ENCODE measurements at places on chromosomes 11 and 22. TPM values are rescaled to one million over a fixed set of nuclear protein-coding genes. Genes with fewer than 3 reads are reported as not detected.
A peak's percentile ranks its signal among the peaks of the same experiment; 100 is the strongest.

DNA sequence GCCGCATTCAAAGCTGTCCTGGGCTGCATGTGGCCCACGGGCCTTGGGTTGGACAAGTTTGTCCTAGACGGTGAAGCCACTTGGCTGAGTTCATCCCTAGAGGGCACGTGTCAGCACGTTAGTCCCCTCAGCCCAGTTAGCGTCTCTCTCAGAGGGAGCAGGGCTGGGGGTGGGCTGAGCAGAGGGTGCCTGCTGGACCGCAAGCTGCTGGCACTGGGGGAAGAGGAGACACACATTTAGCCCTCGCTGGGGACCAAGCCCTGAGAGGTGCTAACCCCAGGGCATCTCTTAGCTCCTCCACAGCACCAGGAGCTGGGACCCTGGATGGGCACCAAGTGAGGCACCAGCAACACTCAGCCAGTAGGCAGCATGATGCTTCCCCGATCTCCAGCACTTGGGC is 107.0 kb downstream of the SHANK2 start:
- H3K27ac ChIP-seq: no peak overlapping the region
- H3K27me3 ChIP-seq: no peaks in the 10 kb centered on the region
- no peak for DNase-seq
- no peaks in the 10 kb centered on the region for H3K4me1 ChIP-seq
- no peak overlapping the region for H3K4me3 ChIP-seq

DNA sequence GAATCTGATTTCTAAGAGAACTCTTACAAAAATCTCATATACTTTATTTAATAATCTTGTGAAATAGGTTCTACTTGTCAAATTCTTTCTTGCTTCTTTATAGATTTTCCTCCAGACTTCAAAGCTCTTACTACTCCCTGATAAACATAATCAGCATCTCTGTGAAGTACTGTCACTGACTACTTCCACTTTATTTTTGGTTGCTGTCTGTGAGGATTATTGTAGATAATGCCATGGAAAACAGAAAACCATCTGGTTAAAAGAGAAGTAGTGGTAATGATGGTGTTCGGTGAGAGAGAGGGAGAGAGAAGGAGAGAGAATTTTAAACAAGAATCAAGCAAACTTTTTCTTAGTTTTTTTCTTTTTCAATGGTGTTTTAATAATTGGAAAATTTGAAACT is 152.3 kb downstream of the TMEM135 start:
- DNase-seq: no peak
- H3K27me3 ChIP-seq: no peaks in the 10 kb centered on the region
- H3K4me3 ChIP-seq: no peak overlapping the region
- no peak overlapping the region for H3K27ac ChIP-seq

GRCh38 chr11:11940551-11940950 is 67.9 kb downstream of the DKK3 start:
- H3K4me3 ChIP-seq: no peak overlapping the region
- H3K4me1 ChIP-seq: no peaks in the 10 kb centered on the region
- no peak overlapping the region for H3K27ac ChIP-seq
- H3K36me3 ChIP-seq: no peaks in the 10 kb centered on the region

GRCh38 chr22:49948116-49948957 is 12.2 kb upstream of the PIM3 start:
- H3K4me3 ChIP-seq: no peak overlapping the region
- no peaks in the 10 kb centered on the region for H3K36me3 ChIP-seq
- no peak for DNase-seq
- peaks cover 72% of the 10 kb centered on the region for H3K4me1 ChIP-seq
- peak overlapping the region; percentile 77 for H3K27ac ChIP-seq

GRCh38 chr11:4436411-4436810 is 12.7 kb upstream of the OR52K2 start:
- no peaks in the 10 kb centered on the region for H3K36me3 ChIP-seq
- no peak for DNase-seq
- H3K4me1 ChIP-seq: no peaks in the 10 kb centered on the region
- no peaks in the 10 kb centered on the region for H3K27me3 ChIP-seq

DNA sequence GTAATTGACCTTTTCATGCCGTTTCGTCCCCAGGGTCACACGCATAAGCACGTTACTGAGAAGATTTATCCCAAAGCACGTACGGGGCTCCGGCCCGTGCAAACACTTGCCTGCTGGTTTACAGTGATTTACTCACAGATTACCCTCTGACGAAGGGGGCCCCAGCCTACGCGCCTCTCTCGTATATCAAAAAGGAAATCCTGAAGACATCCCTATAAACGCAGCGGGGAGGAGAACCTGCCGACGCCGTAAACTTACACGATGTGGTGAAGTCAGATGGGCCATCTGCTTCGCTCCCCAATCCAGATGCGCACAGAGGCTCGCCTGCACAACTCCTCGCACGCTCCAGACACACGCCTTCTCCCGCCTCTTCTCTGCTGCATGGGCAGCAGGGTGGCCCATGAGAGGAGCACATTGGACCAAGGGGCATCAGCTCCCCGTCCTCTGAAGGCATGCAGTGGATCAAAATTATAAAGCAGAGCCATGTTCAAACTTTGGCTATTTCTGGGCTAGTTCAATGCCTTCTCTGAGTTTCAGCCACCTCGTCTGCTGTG is 123.6 kb downstream of the MN1 start:
- no peaks in the 10 kb centered on the region for H3K36me3 ChIP-seq
- no peak overlapping the region for H3K4me3 ChIP-seq
- no peak overlapping the region for H3K27ac ChIP-seq
- no peaks in the 10 kb centered on the region for H3K4me1 ChIP-seq
- DNase-seq: no peak

GRCh38 chr11:1348146-1348795 is 38.8 kb upstream of the TOLLIP start:
- H3K36me3 ChIP-seq: no peaks in the 10 kb centered on the region
- peaks cover 5% of the 10 kb centered on the region for H3K4me1 ChIP-seq
- H3K27ac ChIP-seq: no peak overlapping the region
- DNase-seq: peak; percentile 31
- no peaks in the 10 kb centered on the region for H3K27me3 ChIP-seq

DNA sequence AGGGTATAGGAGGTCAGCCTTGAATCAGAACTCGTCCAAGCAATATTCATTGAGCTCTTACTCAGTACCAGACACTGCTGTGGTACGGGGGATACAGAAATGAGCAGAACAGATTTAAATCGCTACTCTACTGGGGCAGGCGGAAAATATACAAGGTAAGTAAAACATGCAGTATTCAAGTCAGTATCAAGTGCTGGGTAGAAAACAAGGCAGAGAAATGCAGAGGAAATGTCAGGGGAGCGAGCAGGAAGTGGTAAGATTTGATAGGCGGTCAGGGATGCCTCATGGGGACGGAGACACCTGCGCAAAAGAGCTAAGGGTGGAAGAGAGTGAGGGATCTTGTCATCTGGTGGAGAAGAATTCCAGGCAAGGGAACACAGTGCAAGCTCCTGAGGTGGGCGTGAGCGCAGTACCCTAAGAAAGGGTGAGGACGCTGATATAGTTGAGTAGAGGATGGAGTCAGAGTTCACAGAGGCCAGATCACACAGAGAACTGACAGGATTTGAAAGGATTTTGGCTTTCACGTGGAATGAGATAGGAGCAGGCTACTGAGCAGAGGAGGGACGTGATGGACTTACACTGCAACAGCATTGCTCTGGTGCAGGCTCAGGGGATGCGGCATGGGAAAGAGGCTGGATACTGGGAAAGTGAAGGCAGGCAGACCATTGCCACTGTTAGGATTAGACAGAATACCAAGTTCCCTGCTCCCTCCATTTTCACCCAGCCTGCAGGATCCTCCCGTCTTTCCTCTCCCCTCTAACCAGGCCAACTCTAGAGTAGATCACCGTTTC is 35.8 kb downstream of the SC5D start:
- H3K36me3 ChIP-seq: no peaks in the 10 kb centered on the region
- H3K4me1 ChIP-seq: peaks cover 10% of the 10 kb centered on the region
- no peaks in the 10 kb centered on the region for H3K27me3 ChIP-seq
- H3K27ac ChIP-seq: no peak overlapping the region
- no peak overlapping the region for H3K4me3 ChIP-seq

GRCh38 chr22:36617694-36618522 is 85.6 kb downstream of the CACNG2 start:
- no peak overlapping the region for H3K27ac ChIP-seq
- no peak for DNase-seq
- H3K27me3 ChIP-seq: 0 out of 2 replicates have a peak, but pooled peaks cover 1% of the 10 kb centered on the region

DNA sequence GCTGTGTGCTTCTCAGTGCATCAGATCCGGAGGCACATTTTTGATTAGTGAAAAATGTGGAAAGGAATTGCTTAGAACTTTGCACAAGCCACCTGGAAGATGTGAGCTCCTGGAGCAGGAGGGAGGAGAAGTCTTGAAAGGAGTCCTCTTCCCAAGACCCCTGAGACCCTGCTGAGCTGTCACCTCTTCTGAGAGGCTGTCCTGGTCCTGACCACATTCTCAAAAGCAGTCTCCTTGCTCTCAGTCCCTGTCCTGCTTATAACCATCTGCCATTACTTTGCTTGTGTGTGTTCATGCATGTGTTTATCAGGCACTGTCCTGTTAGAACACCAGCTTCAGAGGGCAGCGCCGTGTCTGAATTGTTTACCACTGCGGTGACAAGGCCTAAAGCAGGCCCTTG is 86.5 kb downstream of the BCR start:
- H3K27me3 ChIP-seq: no peaks in the 10 kb centered on the region
- no peak for DNase-seq
- no peaks in the 10 kb centered on the region for H3K4me1 ChIP-seq
- H3K4me3 ChIP-seq: no peak overlapping the region
- H3K27ac ChIP-seq: peak overlapping the region; percentile 30
- H3K36me3 ChIP-seq: 0 out of 2 replicates have a peak, but pooled peaks cover 5% of the 10 kb centered on the region

- H3K27ac ChIP-seq: no peak overlapping the region
- no peaks in the 10 kb centered on the region for H3K27me3 ChIP-seq
- peaks cover 11% of the 10 kb centered on the region for H3K4me1 ChIP-seq
- no peak for DNase-seq
Observed at GRCh38 chr11:65882120-65883057, 2.8 kb downstream of the CTSW start.

DNA sequence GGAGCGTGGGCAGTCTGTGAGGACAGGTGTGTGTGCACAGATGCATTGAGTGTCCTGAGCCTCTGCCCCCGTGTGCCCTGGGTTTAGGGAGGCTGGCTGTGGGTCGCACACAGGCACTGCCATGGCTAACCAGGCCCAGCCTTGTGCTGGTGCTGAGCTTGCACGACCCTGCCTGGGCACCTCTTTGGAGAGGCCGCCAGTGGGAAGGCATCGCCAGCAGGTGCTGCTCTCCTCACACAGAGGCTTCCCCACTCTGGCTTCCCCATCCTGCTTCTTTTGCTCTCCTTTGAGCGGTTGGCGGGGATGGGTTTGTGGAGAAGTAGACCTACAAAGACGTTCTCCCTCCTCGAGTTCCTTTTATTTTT is 4.1 kb downstream of the WNT7B start:
- peaks cover 23% of the 10 kb centered on the region for H3K4me1 ChIP-seq
- no peak overlapping the region for H3K4me3 ChIP-seq
- DNase-seq: no peak
- no peaks in the 10 kb centered on the region for H3K36me3 ChIP-seq
- no peak overlapping the region for H3K27ac ChIP-seq
- H3K27me3 ChIP-seq: peaks cover 4% of the 10 kb centered on the region

DNA sequence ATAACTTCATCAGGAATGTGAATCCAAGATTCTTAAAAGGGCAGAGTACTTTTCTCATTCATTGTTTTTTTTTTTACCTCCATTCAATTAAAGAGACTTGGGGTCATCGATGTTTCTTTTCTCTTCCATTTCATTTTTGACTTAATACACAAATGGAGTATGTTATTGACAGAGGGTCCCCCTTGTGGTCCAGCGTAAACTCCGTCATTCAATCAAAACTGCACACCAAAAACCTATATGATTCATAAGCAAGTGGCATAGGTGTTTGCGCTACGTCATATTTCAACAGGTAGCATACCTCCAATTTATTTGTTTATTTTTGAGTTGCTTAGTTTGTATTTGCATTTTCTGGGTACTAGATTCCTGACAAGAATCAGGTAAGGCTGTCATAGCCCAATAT is 12.7 kb upstream of the FOLH1 start:
- H3K27me3 ChIP-seq: no peaks in the 10 kb centered on the region
- no peaks in the 10 kb centered on the region for H3K4me1 ChIP-seq
- no peaks in the 10 kb centered on the region for H3K36me3 ChIP-seq
- no peak for DNase-seq

- H3K36me3 ChIP-seq: no peaks in the 10 kb centered on the region
- DNase-seq: no peak
- no peak overlapping the region for H3K4me3 ChIP-seq
- no peak overlapping the region for H3K27ac ChIP-seq
Observed at GRCh38 chr22:46251816-46252380, 1.8 kb upstream of the CDPF1 start.

GRCh38 chr11:28618416-28618815 is 510.2 kb downstream of the METTL15 start:
- no peak for DNase-seq
- H3K4me1 ChIP-seq: peaks cover 12% of the 10 kb centered on the region
- no peak overlapping the region for H3K27ac ChIP-seq
- no peaks in the 10 kb centered on the region for H3K27me3 ChIP-seq

GRCh38 chr22:49446759-49447710 is 380.6 kb downstream of the BRD1 start:
- H3K36me3 ChIP-seq: no peaks in the 10 kb centered on the region
- H3K27ac ChIP-seq: no peak overlapping the region
- no peaks in the 10 kb centered on the region for H3K4me1 ChIP-seq
- DNase-seq: no peak
- no peak overlapping the region for H3K4me3 ChIP-seq
- H3K27me3 ChIP-seq: no peaks in the 10 kb centered on the region

GRCh38 chr11:69732910-69733309 is 29.1 kb upstream of the FGF19 start:
- no peak overlapping the region for H3K27ac ChIP-seq
- no peaks in the 10 kb centered on the region for H3K36me3 ChIP-seq
- H3K4me3 ChIP-seq: no peak overlapping the region

GRCh38 chr11:19988598-19988997 is 171.7 kb downstream of the DBX1 start:
- no peak for DNase-seq
- H3K4me3 ChIP-seq: no peak overlapping the region
- H3K4me1 ChIP-seq: peaks cover 38% of the 10 kb centered on the region
- no peaks in the 10 kb centered on the region for H3K27me3 ChIP-seq

The XKR3 gene
- total RNA-seq: not detected

The OR52K1 gene
- not detected for total RNA-seq

The TRIM49 gene
- total RNA-seq: not detected

The STT3A gene
- total RNA-seq: 531 TPM

The PRG3 gene
- not detected for total RNA-seq

The KIAA1671 gene
- total RNA-seq: 28.6 TPM
